ENCODE measurements at places on chromosomes 5 and 9. TPM values are rescaled to one million over a fixed set of nuclear protein-coding genes. Genes with fewer than 3 reads are reported as not detected.
A peak's percentile ranks its signal among the peaks of the same experiment; 100 is the strongest.

GRCh38 chr5:6135977-6136376 lies 242.4 kb downstream of the MED10 start:
- DNase-seq = no peak

CCDC152 gene
- 5.9 TPM for total RNA-seq

DNA sequence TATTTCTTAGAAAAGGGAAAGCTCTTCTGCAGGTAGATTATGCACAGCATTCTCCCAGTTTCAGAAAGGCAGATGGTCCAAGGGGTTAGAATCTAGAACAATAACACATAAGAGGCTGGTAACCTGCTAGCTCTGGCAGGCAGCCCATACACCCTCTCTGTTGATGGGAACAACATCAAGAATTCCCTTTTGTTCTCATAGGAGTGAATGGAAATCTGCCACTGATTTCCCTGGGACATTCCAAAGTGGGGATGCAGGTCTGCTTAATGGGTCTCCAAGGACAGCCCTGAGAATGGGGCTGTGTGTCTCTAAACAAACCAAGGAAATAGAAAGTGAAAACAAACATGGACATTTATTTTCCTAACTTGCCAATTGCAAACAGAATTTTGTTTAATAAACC lies 456.8 kb downstream of the EBF1 start:
- no peak for DNase-seq

GRCh38 chr5:54820346-54821134 lies 164.9 kb downstream of the ESM1 start:
- DNase-seq = no peak

GRCh38 chr5:113087976-113088514 lies 111.4 kb downstream of the DCP2 start:
- no peak for DNase-seq

ACOT12 gene
- total RNA-seq = 3.8 TPM

GRCh38 chr5:32394981-32395380 lies 49.6 kb downstream of the ZFR start:
- DNase-seq = no peak

DNA sequence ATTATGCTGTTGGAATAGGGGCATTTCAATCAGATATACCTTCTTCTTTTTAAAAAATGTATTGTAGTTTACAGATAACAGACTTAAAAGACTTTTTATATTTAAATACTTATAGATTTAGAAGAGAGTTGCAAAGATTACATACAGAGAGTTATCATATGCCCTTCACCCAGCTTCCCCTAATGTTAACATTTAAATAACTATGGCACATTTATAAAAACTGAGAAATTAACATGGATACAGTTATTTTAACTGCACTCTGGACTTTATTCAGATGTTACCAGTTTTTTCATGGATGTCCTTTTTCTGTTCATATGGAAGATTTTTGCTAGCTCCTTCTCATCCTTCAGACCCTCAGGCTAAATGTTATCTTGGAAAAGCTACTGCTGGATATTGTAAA lies 123.2 kb downstream of the DOCK2 start:
- no peak for DNase-seq

GRCh38 chr9:77163884-77164283 lies 13.4 kb upstream of the VPS13A start:
- no peak for DNase-seq

GRCh38 chr5:73120222-73121118 lies at the start of gene TMEM171:
Gene TMEM171, plus strand, starts transcription at chr5:73120575. Its CDS starts 2,799 bp downstream, at chr5:73123374.
- no peak for DNase-seq

DNA sequence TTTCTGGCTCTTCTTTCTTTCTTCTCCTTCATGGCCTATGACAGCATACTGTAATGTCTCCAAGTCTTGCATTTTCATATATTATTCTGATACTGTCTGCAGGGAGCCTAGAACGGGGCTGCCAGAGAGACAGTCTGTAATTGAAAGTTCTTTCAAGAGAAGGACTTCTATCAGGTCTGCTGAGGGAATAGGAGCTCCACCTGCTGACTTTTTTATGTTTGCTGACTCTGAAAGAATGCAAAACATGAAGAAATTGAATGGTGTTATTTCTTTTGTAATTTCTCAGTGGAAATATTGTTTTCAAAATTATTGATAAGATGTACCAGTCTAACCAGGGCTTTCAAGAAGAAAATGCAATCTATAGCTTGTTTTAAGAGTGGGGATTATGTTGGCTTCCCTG lies 121.9 kb upstream of the RFX3 start:
- no peak for DNase-seq

LMX1B gene
- total RNA-seq = 3.5 TPM

DNA sequence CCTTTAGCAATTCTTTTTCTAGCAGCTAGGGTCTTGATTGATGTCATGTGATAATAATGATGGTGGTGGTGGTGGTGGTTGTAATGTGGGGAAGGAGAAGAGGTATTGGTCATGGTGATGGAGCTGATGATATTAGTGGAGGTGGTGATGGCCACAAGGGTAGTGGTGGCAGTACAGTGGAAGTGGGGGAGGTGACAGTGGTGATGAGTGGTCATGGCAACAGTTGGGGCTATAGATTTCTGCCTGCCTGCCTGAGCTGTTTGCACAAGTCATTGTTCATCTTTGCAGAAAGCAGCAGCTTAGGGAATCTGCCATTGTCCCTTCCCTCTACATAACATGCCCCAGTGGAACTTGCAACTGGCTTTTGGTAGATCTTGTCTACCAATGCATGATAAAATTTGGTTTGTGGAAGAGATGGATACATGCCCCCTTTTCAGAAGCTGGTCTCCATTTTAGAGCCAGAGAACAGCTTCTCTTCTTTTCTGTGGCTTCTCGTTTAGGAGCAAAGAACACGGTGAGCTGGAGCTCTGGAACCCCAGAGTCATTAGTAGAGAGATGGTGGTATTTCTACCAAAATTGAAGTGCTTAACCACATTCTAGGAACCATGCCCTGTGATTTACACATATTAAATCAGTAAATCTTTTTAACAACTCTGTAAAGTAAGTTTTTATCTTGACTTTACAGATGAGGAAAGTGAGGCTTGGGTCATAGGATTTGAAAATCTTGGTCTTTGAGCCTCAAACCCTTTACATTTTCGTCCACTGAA lies 100.3 kb downstream of the AOPEP start:
- no peak for DNase-seq

RPL37 gene
- 480 TPM for total RNA-seq

DNA sequence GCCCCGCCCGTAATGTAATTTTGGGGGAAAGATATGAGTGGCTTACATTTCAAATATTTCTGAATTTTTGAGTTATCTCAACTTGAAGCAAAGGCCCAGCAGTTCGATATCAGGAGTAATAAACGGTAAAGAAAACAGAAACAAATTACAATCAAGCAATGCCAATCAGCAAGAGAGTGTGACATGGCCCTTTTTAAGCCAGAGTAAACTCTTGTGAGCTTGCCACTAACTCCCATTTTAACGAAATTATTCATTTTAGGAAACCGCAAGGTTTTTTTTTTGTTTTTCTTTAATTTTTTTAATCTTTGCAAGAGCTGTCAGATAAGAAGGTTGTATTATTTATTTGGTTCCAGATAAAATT lies 17.6 kb upstream of the CDK7 start:
- no peak for DNase-seq

DNA sequence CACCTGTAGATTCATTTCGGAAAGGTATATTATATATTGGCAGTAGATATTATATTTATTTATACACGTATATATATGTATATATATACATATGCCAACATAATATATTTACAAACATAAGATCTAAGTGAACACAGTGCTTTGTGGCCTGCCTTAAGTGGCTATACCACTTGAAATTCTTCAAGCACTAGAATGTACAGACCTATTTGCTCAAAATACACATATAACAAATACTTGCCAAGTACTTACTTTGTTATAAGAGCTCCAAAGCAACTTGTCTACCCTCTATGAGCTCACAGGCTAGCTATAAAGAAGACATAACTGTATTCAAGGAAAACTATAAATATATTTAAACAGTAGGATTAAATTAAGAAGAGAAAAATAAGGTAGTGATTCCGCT lies 33.6 kb upstream of the SLC36A1 start:
- DNase-seq = no peak

DNA sequence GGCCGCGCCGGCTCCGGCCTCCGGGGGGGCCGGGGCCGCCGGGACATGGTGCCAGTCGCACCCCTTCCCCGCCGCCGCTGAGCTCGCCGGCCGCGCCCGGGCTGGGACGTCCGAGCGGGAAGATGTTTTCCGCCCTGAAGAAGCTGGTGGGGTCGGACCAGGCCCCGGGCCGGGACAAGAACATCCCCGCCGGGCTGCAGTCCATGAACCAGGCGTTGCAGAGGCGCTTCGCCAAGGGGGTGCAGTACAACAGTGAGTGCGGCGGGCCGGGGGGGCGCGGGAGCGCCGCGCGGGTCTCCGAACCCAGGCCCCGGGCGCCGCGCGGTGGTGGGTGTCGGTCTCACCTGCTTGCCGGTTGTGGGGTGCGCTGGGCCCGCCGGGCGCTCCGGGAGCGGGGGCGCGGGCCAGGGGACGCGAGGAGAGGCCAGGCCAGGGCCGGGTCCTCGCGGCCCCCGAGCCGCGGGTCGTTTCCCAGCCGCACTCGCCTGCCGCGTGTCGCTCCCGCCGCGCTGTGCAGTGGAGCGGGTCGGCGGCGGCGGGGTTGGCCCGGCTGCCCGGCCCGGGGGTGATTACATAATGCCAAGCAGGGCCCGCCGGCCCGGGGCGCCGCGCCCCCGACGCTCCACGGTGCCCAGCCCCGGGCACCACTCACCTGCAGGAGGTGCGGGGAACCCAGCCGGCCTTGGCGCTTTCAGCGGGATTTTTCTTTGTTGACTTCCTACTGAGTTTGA lies 492 bp downstream of the RABL6 start:
- DNase-seq = peak; percentile 53

DNA sequence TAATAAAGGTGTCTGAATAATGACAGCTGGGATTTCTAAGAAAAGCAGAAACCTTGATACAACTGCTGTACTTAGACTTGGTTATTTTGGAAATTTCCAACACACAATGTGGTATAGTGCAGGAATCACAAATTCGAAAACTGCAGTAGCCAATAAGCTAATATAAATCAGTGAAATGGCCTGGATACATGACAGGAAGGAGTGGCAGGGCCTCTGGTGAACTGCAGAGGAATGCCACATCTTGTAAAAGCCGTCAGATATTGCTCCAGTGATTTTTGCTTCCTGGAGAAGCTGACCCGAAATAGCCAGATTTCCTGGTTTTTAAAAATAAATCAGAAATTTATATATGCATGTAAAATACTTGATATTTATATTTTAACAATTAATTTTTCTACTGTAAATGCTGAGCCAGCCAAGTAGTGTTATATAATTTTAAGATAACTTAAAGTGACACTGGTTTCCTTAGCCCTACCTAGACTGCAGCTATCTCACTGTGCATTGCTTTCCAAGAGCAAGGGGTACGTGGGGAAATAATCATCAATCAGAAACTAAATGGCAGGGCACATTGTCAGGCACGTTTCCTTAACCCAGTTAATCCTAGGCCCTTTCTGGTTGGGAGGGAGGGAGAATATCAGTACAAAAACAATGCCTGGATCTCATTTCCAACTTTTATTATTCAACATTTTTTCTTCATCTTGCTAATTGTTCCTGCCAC lies 182.4 kb downstream of the RASEF start:
- DNase-seq = no peak

DNA sequence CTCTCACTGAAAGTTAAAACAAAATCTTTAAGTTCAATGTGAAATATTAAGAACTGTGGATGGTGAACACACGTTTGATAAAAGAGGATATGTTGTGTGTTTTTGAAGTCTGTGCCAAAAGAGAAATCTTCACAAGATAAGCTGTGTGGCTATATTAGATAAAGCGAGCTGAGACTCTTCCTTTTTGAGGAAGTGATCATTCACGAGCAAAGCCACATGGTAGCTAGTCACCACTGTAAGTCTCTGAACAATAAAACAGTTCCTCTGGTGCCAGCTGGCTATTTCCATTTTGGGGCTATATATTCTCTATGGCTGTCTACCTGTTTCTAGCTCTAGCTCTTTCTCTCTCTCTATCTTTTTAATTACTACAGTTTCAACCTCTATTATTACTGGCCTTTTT lies 1849.2 kb upstream of the C9orf72 start:
- no peak for DNase-seq

- DNase-seq = no peak
Measured at GRCh38 chr5:96714951-96715451, 52.8 kb downstream of the CAST start.

C5orf58 gene
- not detected for total RNA-seq

GRCh38 chr5:88815050-88815789 lies 67.8 kb downstream of the MEF2C start:
- DNase-seq = no peak

PCDHGB1 gene
- 6.4 TPM for total RNA-seq

DNA sequence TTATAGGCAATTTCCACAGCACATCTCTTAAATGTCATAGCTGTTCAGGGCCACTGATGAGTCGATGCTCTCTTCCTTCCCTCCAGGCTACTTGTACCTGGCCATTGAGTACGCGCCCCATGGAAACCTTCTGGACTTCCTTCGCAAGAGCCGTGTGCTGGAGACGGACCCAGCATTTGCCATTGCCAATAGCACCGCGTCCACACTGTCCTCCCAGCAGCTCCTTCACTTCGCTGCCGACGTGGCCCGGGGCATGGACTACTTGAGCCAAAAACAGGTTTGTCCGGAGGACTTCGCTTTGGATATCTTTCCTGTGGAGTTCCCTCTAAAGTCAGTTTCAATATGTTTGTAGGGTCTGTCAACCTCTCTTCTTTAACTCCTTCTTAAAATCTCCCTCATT lies 84.3 kb downstream of the EQTN start:
- DNase-seq = no peak

DNA sequence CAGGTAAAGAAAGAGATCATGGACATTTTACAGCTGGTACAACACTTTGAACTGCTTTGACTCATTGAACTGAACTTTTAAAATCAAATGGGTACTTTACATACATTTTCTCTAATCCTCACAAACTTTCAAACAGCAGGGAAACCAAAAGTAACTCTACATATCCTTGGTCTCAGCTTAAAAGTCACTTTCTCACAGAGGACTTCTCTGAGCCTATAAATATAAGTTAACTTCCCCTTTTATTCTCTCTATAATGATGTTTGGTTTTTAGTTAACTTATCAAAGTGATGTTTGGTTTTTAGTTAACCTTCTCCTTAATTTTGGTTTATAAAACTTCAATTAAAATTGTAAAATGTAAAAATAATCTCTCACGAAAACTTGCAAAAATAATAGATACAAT lies 209.8 kb downstream of the MCTP1 start:
- no peak for DNase-seq

DNA sequence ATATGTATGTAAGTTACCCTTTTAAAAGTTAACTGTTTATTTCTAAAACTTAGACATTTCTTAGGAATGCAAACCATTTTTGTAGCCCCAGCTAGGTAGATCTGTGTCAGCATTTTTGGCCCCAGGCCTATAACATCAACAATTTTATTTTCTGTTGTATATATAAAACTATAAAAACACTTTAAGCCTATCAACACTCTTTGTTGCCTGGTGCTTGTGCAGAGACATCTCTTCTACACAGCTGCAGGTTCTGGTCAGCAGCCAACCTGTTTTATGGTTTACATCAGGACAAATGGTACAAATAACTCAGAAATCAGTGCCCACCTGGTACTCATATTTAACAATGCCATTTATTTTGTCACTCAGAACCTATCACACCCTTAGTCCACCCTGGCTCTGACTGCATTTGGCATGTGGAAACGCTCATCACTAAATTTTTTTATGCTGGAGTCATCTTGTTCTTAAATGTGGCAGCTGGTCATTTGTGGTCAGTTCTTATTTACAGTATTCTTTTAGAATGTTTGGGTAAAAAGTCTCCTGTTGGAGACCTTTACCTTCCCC lies 173.4 kb downstream of the DNAH5 start:
- DNase-seq = no peak

SHOC1 gene
- not detected for total RNA-seq

Data from spinal cord (tissue), 10 donors.